A172 (cell line): ENCODE measurements at places on chromosomes 6 and 20. TPM values are rescaled to one million over a fixed set of nuclear protein-coding genes. Genes with fewer than 3 reads are reported as not detected.

Gene ZNF311
- 0.72 and 1.2 TPM in 2 replicates for total RNA-seq

Gene MRPL18
- total RNA-seq = 182 and 204 TPM in 2 replicates

Gene ACTL10
- total RNA-seq = not detected in 2 replicates

Gene CDC40
- total RNA-seq = 18.5 and 19.3 TPM in 2 replicates

Gene NEDD9
- 13.3 and 18.3 TPM in 2 replicates for total RNA-seq

DNA sequence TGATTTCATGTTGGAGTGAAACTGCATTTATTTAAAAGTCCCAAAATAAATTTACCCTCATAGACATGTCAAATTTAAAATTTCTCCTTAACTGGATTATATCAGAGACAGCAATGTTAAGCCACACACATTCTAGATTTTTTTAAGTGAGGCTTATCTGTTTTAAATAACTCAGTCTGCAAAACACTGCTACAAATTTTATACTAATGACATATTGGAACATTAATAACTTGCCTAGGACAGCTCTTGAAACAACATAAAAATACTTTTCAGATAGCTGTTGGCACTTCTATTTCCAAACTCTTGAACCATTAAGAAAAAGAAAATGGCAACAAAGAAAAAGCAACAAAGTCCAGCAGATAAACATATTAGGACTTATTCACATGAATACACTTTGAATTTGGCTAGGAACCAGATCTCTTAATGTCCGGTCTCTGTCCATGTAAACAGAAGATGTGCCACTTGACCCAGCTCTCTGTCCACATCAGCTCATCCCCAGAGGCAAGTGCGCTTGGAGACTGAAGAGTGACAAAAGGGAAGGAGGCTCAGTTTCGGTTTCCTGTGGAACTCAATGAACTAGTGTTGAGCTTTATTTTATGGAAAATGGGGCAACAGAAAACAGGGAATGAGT, 219.3 kb upstream of the THBS2 start:
- DNase-seq = no peak

DNA sequence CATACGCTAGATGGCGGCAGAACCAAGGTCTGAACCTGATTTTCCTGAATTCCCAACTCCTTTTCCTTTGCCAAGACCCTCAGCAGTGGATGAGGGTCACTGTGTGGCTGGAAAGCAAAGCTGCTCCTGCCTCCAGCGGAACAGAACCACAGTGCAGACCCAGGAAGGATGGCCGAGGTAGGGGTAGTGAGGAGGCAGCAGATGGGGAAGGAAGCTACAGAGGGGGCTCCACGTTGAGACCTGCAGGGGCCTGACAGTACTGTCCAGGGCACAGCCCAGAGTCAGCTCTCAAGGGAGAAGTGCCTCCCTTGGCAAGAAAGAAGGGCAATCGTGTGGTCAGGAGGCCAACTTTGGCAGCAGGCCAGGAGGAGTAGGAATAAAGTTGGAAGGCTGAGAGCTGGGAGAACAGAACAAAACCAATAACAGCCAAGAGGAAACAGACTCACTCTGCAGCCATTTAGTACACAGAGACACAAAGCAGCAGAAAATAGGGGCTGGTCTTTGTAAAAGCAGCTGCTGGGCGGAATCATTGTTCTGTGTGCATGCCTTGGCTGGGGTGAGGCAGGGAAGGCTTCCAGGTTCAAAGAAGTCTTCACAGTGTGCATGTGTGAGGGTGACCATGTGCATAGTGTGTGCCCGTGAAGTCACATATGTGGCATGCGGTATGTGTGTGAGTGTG, 3.1 kb downstream of the GABRR2 start:
- peak; percentile 46 for DNase-seq

- DNase-seq = no peak
Measured at GRCh38 chr20:1130847-1131246, 12.4 kb downstream of the PSMF1 start.

GRCh38 chr6:34248198-34248726, 544 bp downstream of the SMIM29 start:
- peak; percentile 52 for DNase-seq

- no peak for DNase-seq
Measured at GRCh38 chr6:130505808-130506598, 140.2 kb downstream of the TMEM200A start.

DNA sequence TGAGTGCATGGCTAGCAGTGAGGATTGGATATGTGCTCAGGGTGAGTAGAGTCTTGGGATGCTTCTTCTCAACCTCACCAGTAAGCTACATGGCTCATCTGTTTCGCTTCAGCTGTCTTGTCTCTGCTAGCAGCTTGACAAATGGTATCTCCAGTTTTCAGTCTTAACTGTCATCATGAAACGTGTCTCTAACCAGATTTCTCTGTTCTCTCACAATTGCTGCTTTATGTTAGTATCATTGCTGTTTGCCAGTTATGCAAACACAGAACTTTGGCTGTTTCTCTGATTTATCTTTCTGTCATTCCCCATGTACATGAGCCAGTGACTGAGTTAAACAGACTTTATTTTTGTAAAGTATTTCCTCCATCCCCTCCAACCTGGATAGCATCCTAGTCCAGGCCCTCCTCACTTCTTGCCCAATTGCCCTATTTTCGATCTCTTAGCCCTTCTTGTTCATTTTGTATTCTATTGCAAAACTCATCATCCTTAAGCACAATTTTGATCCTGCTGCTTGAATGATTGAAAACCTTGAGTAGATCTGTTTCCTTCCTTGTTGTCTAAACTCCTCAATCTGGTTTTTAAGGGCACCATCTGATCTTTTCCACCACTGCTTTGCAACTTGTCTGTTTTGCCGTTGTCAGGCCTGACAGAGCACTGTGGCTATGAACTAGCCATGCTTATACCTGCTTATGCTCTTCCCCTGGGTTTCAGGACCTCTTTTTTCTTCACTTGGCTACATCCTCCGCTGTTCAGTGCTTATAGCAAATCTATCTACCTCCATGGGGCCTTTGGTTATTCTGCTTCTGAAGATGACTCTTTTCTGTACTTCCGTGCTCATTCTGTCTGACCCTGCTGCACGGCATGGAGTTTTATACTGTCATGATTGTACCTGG, 37.7 kb upstream of the ADIG start:
- no peak for DNase-seq

DNA sequence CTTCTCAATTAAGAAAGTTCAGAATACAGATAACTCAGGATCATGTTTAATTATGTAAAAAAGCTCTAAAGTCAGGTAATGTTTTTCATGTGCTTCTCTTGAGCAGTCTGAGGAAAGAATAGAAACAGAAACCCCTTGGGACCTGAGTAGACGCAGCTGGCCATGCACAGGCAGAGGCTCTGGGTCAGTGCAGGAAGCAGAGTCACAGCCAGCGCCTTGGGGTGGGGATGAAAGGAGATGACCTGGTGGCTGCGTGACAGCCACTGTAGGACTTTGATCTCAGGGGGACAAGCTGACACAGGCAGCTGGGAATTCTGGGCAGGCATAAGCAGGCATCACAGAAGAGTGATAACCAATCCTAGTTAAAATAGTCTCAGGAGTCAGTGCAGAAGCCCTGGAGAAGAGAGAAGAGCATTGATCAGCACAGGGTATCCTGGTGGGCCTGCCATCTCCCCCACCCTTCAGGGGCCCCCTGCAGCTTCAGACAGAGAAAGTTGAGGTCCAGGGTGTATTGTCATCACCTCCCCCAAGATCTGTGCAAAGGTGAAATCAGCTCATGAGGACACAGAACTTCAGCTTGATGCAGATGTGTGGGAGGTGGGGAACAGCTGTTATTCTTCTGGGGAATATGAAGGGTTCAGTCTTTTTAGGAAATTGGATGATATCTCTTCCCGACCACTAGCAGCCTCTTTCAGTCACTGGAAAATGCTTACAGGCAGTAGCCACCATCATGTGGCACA, 6.4 kb downstream of the HLA-DQB1 start:
- DNase-seq = no peak

DNA sequence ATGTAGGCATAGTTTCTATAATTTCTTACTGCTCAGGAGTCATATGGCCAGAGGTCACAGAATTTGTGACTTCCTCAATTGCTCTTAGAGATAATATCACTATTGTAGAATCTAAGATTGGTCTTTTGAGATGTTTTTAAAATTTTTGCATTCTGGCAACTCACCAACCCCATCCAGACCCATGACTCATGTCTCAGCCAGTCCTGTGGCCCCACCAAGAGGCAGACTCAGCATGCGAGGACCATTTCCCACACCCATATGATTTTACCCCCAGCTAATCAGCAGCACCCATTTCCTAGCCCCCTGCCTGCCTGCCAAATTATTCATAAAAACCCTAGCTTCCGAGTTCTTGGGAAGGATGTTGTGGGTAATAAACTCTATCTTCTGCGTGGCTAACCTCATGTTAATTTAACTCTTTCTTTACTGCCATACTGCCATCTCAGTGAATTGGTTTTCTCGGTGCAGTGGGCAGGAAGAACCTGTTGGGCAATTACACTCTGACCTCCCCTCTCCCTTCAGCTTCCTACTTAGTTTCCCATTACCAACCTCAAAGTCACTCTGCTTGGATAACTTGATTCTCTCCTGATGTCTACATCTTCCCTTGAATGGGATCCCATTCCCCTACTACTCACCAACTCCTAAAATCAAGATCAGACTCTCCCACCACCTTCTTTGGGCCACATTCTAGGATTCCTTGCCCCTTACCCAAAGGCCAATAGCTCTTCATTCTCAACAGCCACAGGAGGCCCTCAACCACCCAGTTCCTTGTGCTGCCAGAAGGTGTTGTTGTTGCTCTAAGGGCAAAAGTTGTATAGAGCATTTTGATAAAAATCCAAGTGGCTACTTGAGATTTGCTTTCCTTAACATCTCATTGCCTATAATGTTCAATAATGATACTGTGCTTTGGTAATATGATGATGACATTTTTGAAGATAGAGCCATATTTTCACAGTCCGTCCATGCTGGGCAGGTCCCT, 16.2 kb upstream of the IYD start:
- peak; percentile 64 for DNase-seq

- DNase-seq = no peak
Measured at GRCh38 chr6:5656226-5656625, 350.5 kb downstream of the NRN1 start.

GRCh38 chr20:2542361-2542760, 6.0 kb downstream of the TMC2 start:
- DNase-seq = no peak
